ENCODE measurements at places on chromosomes 2 and 18.

DNA sequence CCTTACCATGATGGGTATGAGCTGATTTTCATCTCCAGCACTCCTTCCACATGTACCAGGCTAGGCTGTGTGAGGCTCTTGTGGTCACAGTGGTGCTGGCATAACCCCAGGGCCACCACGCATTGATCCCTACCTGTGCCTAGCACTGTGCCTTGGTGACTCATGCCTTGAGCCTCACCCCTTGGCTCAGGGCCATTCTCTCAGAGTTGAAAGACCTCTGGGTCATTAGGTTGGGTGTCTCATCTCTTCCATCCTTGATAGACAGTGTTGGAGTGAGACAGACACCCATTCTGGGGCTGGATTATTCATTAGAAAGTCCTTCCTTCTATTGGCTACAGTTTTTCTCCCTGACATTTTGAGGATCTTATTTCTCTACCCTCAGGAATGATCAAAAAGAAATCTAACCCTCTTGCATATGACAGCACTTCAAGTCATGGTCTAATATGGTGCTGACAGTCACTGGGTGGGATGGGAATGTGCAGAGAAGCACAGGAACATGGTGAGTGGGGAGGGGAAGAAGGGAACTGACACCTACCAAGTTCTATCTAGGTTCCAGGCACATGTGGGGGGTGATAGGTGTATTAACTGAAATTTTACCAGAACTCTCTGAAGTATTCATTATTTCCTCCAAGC, 41.3 kb downstream of the DYSF start:
- no peak for DNase-seq

DNA sequence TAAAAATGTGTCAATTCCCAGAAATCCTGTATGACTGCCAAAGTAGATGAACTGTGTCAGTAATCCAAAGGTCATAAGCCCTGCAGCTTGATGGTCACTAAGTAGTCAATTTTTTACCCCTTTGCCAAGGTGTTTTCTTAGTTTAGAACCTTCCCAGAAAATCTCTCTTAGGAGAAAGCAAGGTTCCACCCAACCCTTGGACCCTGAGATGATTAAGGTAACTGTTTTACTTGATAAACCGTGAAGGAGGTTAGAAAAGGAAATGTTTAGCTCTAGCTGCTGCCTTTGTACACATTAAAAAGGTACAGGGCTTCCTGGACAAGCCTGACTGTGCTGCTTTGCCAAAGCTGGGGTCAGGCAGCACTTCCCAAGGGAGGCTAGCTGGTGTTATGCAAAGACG, 24.4 kb upstream of the LRP2 start:
- DNase-seq: peak; percentile 11

DNA sequence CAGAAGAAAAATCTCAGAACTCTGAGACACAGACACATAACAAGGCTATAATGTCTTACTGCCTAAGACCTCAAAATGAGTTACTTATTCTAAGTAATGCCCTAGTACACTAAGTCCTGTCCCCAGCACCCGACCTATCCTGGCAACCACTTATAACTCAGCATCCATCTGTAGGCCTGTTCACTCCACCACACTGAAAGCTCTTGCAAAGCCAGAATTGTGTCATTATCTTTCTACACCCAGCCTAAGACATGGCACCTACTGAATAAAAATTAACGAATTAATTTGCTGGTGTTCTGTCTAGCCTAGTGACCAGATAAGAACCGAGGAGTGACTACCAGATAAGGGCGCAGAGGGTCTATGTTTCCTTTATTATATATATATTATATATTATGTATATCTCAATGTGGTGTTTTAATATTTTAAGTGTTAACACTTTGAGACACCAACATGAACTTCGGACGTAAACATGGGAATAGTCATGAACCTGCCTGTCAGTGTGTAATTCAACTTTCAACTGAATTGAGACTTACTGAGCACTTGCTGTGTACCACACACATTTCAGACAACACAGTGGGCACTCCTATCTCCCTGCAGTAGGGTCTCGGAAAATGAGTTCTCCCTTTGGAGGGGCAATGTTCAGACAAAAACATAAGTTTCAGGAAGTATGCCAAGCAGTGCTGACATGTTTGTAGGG, 27.7 kb downstream of the TMEM131 start:
- DNase-seq: no peak

DNA sequence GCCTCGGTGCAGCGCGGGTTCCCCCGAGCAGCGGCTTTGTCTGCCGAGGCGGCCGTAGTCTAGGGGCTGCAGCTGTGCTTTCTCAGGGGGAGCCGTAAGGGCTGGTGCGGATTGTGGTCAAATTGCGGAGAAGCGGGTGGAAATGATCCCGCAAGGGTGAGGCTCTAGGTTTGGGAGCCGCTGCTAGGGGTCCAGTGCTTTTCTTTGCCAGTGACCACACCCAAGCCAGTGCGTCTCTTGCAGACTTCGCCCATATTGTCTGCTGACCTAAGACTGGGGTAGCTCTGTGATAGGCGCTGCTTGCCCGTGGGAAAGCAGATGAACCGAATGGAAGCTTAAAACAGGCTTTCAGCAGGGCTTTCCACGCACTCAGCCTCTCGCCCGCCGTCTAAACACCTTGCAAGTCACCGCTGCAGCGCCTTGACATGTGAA, 2.1 kb downstream of the DPYSL5 start:
- DNase-seq: no peak

- DNase-seq: no peak
Measured at GRCh38 chr18:63648241-63648640, 4.2 kb upstream of the SERPINB4 start.

GRCh38 chr18:45589356-45590035, 25.8 kb upstream of the SLC14A2 start:
- no peak for DNase-seq

DNA sequence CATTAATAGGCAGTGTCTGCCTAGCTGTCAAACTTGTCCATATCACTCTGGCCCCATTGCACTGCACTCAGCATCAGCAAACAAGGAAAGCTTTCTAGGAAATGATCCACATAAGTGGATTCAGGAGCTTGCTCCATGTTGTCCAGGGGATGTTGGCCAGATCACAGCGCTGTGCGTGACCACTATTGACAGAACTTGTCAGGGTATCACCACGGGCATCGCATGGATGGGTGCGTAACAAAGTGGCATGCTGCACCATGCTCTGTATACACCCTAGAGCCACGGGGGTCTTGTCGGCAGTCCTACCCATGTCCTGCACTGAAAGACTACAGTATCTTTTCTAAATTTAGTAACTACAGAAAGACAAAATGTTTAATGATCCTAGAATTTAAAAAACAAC, 15.6 kb downstream of the SATB2 start:
- no peak for DNase-seq

GRCh38 chr2:241275504-241275903, 40.0 kb downstream of the HDLBP start:
- DNase-seq: no peak

DNA sequence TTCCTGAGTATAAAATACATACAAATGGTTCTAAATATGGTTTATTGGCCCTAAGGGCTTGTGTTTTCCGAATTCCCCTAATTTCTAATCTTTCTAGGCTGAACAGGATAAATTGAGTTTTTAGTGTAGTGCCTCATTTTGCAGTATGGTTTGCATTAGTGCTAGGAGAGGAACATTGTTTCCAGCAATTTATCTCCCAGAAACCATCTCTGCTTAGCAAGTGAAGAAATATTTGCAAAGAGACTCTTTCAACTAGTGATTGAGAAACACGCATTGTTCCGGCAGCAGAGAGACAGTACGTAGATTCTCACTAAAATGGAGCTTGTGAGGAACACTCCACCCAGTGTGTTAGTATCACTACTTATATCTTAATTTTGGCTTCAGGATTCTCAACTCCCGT, 177.8 kb upstream of the EPAS1 start:
- DNase-seq: no peak

- DNase-seq: no peak
Measured at GRCh38 chr18:63102941-63103744, 216.4 kb downstream of the BCL2 start.

DNA sequence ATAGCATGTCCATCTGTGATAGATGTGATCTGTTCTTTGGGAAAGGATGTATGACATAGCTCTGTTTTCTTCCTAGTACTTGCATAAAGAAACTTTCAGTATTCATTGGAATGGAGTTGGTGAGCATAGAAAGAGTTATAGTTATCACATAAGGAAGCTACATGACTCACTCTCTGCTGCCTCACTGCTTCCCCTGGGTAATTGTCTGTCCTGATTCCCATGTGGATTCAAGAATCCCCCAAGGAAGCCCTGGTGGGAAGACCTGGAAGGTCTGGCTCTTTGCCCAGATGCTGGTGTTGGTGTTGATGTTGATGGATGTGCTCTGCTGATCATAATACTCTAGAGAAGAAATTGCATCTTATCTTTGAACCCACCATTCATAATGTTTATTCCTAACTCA, 60.6 kb downstream of the PTPN4 start:
- no peak for DNase-seq

- no peak for DNase-seq
Measured at GRCh38 chr2:240425236-240425615, 10.2 kb upstream of the GPC1 start.

Data from Karpas-422 (cell line).